Fibroblast of skin of left biceps (primary cell): ENCODE measurements at places on chromosomes 12 and 14.

DNA sequence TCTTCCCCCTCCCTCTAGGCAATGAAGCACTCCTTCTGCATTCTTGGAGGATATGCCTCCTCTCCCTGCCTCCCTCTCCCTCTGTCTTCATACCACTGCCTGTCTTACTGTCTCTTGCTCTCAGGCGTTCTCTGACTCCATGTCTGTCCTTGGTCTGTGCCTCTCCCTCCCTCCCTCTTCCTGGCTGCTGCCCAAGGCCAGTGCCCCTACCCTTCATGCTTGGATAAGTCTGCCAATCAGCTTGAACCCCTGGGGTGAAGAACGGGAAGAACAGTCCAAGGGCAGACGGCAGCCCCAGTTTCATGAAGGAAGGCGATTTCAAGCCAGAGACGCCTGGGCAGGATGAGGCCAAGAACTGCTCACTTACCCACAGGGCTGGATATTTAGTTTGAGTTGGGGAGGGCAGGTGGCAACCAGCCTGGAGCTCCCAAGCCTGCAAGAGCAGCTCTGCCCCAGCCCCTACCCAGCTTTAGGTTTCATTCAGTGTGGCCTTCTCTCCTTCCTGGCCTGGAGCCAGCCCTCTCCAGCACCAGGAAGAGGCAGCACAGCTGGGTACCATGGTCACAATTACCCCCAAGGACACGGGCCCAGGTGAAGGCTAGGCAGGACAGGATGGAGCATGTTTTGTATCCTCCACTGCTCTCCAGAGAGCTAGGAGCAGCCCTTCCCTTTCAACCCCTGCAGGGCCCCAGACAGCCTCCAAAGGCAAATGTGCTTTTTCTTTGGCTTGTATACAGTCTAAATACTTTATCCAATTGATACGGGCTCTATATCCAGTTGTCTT is 35.8 kb upstream of the LTBP2 start:
- DNase-seq = no peak

- no peak for DNase-seq
These were observed 45.9 kb downstream of the DIP2B start for GRCh38 chr12:50550530-50551223.

DNA sequence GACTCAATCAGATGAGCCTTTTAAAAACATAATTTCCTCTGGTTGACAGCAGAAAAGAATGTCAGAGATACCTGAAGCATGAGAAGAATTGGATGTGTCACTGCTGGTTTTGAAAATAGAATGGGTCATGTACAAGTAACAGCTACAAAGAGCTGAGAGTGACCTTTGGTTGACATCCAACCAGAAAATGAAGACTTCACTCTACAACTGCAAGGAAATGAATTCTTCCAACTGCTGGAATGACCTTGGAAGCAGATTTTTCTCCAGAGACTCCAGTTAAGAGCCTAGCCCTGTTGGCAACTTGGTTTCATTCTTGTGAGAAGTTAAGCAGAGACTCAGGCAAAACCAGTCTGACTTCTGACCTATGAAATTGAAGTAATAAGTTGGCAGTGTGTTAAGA is 505.9 kb downstream of the SLC16A7 start:
- peak; percentile 40 for DNase-seq

DNA sequence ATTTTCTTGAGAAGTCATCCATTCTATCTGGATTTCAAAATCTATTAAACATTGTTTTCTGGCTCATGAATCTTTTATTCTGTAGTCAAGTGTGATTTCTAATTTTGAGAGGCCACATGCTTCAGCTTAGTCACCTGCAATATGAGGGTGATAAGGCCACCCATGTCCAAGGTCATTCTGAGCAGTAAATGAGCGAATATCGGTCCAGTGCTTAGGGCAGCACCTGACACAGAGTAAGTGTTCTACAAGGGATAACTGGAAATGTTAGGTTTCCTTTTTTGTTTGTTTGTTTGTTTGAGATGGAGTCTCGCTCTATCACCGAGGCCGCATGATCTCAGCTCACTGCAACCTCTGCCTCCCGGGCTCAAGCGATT is 34.2 kb downstream of the AACS start:
- DNase-seq = no peak

DNA sequence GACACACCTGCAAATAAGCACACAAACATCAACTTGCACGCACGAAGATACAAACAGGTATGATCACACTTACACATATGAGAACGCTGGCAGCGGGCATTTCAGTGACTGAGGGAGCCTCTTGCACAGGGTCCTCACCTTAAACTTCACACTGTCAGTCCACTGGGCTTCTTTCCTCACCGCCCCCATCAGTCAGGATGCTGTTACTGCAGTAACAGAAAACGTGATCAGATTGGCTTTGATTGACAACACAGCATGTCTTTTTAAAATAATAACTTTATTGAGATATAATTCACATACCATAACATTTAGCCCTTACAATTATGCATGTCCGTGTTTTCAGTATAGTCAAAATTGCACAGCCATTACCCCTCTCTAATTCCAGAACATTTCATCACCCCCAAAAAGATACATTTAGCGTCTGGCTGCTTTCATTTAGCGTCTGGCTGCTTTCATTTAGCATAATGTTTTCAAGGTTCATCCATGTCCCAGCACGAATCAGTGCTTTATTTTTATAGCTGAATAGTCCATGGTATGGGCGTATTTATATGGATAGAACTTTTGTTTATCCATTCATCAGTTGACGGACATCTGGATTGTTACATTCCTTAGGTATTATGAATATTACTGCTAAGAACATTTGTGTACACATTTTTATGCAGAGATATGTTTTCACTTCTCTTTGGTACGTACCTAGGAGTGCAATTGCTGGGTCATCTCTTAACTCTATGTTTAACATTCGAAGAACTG is 8.4 kb downstream of the CCDC197 start:
- DNase-seq = no peak

DNA sequence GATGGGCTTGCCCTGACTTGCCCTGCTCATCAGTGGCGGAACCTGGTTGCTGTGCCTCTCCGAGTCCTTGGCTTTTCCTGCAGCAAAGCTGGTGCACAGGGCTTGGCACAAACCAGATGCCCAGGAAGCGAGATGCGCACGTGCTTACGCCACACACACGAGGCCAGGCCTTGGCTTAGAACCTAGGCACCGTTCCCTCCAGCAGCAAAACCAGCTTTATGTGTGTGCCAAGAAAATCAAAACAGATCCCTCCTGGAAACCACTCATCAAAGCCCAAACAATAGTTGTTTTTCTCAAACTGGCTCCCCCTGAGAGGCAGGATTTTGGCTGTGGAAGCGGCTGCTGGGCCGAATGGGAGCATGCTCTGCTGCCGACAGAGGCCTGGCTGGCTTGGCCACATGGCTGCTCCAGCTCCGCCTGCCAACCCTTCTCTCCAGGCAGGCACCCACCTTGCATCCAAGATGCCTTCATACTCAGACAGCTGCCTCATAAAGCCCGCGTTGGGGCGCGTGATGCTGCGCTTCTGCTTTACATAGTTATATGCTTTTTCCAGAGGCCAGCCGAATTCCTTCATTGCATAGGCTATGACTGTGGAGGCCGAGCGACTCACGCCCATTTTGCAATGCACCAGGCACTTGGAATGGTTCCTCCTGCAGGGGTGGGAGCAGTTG is 58.7 kb downstream of the SSH1 start:
- peak; percentile 51 for DNase-seq

DNA sequence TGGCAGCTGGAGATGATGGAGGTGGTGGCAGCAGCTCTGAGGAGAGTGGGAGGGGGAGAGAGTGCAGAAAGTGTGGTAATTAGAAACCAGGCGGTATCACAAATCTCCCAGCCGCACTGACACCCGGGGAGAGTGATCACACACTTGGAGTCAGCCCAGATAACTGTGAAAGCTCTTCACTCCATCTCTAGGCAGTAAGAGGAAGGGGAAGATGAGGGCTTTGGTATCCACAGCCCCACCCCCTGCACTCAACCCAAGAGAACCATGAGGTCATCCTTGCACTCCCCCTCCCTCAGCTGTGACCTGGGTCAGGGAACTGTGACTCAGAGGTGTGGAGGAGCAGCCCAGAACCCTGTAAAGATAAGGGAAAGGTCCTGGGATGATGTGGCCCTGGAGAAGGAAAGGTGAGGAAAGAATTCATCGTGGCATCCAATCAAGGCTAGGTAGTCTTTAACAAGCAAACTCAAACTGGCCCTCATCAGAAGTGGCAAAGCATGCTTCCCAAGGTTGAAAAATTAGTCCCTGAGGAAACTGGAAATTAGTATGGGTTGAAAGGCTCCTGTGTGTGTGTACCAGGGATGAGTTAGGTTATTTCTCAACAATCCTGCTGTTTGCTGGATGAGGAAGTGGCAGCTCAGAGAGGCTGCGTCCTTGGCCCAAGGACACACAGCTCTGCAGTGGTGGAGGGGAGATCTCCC is 111.0 kb upstream of the LHX5 start:
- DNase-seq = no peak

GRCh38 chr12:129887101-129887500 is 16.7 kb downstream of the TMEM132D start:
- DNase-seq = no peak

- DNase-seq = no peak
These were observed 34.8 kb upstream of the SELPLG start for GRCh38 chr12:108668542-108668941.

DNA sequence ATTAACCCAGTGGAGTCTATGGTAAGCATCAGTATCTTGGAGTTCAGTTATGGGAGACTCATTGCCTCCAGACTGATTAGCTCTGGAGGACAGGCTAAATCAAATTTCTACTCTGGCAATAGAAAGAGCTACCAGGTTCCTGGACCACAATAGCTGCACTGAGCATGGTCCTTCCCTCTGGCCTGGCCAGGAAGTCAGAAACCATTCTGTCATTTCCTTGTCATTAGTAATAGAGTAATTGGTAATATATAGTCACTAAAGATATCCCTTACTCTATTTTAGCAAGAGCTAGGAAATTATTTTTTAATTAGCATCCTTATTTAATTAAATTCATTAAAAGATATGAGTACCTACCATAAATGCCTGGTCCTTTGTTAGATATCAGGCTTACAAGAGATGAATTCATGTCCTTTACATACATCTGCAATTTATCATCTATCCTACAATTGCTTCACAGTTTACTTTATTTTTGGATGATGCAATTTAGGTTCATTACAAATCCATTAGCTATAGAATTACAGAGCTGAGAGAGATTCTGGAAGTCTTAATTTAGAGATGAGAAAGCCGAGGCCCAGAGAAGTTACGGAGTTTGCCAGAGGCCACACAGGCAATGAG is 23.7 kb upstream of the TDRD9 start:
- no peak for DNase-seq

- no peak for DNase-seq
These were observed 379.4 kb upstream of the PDE3A start for GRCh38 chr12:19988948-19989347.

- DNase-seq = no peak
These were observed 118.7 kb downstream of the RPAP3 start for GRCh38 chr12:47586952-47587669.

GRCh38 chr14:88599761-88600439 is 37.1 kb downstream of the ZC3H14 start:
- no peak for DNase-seq

- no peak for DNase-seq
These were observed 131.5 kb upstream of the RTL1 start for GRCh38 chr14:101034986-101035385.

- DNase-seq = no peak
These were observed 60.6 kb upstream of the HECTD1 start for GRCh38 chr14:31268216-31268615.

- DNase-seq = no peak
These were observed 315.2 kb upstream of the G2E3 start for GRCh38 chr14:30243805-30244204.

GRCh38 chr14:95901054-95901453 is 24.4 kb downstream of the TUNAR start:
- no peak for DNase-seq
